ENCODE measurements at places on chromosomes 6 and 20.
A peak's percentile ranks its signal among the peaks of the same experiment; 100 is the strongest.

DNA sequence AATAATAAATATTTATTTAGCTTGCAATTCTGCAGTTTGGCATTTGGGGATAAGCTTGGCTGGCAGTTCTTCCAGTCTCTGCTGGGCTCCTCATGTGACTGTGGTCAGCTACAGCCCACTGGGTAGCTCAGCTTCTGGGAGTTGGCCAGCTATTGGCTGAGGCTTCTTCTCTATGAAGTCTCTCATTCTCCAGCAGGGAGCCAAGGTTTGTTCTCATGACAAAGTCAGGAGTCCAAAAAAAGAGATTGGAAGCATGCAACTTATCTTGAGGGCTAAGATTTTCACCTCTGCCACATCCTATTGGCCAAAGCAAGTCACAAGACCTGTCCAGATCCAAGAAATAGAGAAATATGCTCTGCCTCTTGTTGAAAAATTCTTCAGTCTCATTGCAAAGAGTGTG lies 94.6 kb downstream of the SNAP25 start:
- DNase-seq, result no peak

DNA sequence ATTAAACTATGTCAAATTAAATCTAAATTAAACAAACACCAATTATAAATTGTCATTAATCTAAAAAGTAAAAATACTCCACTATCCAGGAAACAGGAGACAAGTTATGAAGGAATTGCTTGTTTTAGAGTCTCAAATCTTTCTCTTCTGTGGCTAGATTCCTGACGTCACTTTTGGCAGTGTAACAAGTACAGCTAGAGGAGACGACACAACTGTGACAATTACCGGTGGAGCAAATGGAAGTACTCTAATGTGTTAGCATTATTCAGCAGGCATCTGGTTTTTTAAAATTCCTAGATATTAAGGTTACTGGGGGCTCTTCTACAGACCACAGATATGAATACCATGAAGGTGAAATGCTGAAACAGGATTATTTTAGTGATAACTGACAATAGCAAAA lies 1042.7 kb downstream of the EPHA7 start:
- no peak for DNase-seq

GRCh38 chr6:33211136-33211535 lies 2.8 kb downstream of the RING1 start:
- no peak for DNase-seq

DNA sequence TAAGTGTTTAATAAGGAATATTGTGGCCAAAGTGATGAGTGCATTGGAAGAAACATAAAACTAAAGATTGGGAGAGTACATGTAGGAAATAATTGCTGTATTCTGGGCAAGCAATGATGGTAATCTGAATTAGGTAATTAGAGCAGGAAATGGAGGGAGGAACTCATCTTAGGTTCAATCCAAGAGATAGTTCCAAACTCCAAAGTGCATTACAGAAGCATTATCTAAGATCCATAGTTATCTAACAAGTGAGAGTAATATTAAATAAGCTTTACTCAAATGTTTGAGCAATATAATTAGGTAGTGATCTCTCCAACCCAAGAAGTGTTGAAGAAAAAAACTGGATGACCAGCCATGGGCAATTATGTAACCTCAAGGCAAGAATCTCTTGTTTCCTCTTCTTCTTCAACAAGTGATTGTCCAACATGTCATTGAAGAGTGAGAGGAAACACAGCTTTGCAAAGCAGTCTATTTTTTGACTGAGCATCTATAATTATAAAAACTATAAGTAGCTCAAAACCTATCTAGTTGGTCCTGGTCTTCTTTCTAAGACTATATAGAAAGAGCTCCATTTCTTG lies 181.2 kb upstream of the TNFAIP3 start:
- no peak for DNase-seq

- no peak for DNase-seq
These were observed 87.1 kb upstream of the HEY2 start for GRCh38 chr6:125662296-125662695.

GRCh38 chr6:8434727-8435092 lies 635 bp downstream of the SLC35B3 start:
- DNase-seq, result no peak

DNA sequence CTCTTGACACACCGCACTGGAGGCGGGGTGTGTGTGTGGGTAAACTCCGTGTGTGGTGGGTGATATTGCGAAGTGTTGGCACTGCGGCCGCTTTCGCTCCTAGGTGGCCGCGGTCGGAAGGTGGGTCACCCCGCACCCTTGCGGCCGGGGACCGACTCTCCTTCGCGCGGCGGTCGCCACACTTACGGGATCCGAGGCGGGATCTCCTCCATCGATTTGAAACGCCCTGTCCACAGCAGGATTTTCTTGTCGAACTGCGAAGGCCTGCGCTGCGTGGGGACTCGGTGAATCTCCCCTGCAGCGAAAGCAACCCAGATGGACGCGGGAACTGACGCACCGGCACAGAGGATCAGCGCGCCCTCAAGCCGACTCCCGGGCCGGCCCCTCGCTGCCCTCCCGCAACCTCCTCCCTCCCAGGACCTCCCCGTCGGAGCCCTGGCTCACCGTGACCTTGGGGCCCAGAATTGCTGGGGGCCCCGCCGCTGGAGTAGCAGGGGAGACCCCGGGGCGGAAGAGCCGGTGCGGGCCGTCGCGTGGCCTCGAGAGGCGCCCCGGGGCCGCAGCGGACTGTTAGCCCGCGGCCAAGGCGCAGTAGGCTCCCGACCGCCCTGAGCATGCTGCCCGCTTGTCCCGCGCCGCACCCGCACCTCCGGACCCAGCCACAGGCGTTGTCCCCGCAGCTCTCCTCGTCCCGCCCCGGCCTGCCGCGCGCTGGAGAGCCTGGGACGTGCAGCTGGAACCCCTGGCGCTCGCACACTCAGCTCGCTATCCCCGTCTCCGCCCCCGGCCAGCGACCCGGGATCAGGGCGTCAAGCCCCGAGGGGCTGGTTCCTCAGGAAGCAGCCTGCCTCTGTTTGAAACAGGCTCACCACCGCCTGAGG lies at the start of gene FAM162B:
TSS of gene FAM162B (minus strand) at position 759 of the 881 bp plus-strand sequence. CDS start at position 616, 143 bp downstream.
- peak; percentile 2 for DNase-seq

- DNase-seq, result no peak
These were observed 17.5 kb upstream of the BMP5 start for GRCh38 chr6:55892749-55893357.

DNA sequence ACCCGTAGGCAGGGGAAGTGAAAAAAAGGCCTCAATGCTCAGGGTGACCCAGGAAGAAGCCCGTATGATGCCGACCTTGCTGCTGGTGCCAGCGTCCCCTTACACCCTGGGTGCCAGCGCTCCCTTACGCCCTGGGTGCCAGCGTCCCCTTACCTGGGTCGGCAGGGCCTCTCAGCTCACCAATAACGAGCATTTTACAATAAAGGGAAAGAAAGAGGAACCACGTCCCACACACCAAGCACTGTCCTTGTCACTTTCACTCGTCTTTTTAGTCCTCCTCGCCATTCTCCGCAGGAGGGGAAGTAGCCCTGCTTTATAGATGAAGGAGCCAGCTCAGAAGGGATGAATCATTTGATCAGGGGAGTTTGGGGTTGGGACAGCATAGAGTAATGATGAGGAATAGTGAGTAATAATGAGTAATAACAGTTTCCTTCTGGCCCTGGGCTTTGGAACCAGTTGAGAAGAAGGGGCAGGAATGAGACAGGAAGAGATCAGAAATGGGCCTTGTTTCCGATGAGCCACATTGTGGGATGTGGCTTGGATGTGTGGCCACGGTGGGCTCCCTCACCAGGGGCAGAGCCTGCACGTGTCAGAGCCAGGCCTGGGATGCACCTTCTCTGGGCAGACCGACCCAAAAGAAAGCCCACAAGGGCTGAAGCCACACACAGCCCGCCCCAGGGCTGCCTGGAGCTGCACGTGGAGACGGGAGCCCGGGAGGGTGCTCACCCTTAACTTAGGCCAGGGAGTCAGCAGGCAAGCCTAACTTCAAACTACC lies 75.7 kb downstream of the SYNJ2 start:
- DNase-seq, result no peak

GRCh38 chr20:53322651-53323050 lies 271.0 kb downstream of the ZNF217 start:
- no peak for DNase-seq

GRCh38 chr6:137283940-137284810 lies 65.0 kb upstream of the IFNGR1 start:
- DNase-seq, result peak; percentile 16

DNA sequence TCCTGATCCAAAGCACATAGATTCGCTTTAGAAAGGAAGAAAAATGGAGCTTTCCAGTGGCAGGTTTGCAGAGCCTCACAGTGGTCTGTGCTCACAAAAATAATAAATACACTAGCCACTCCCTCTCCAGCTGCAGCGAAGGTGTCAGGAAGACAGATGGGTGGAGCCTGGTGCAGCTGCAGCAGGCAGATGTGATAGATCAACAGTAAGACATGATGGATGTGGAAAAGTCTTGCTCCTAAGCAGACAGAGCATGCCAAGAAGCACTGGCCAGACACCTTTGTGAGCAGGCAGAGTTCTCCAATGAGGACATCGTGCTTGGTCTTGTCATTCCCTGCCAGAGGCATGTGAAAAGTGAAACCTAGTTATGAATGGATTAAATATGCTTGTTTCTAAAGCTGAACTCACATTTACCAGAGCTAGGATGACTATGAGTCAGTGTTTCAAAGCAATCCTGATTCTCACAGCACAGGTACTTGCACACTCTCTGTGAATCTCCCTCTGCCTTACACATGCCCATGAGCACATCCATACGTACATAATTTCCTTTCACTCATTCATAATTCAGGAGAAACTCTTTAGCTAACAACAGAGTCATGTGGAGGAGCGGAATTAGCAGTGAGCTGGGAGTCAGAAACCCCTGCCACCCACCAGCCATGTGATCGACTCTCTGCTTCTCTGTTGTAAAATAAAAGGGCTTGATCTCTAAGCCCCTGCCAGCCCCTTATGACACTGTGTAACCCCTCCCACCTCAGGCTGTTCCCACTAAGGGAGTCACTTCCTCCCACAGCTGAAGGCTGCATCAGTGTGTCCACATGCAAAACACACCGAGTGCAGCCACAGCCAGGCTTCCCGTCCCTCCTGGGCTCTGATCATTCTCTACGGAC lies 111.2 kb downstream of the SCML4 start:
- DNase-seq, result no peak

GRCh38 chr6:77373955-77374354 lies 89.3 kb downstream of the HTR1B start:
- DNase-seq, result no peak

DNA sequence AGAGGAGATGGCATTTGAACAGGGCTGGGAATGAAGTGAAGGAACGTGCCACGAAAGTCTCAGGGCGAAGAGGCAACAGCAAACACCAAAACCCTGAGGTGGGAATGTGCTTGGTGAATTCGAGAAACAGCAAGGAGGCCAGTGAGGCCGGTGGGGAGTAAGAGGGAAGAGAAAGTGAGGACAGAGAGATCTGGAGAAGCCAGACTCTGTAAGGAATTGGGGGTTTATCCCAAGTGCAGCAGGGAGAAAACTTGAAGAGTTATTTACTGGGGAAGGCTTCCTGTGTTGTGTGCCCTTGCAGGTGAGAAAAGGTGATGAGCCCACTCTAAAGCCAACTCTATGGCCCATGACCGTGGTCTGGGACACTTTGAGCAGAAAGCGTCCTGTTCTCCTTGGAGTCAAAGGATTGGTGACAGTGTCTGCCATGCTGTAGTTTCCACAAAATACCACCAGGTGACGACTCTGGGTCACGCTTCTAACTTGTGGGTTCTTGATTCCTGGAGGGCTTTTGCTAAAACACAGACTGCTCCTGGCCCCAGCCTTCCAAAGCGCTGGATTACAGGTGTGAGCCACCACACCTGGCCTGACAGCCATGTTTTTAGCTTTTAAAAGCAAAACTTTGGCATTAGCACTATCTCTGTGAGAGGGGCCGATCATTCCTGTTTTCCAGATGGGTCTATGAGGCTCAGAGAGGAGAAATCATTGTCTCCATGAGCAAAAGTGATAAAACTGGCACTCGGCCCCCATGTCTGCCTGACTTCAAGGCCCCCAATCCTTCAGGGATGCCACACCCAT lies 18.0 kb upstream of the CSNK2A1 start:
- DNase-seq, result peak; percentile 86

Data from HepG2 (cell line).